ENCODE measurements at places on chromosomes 16 and 17.

DNA sequence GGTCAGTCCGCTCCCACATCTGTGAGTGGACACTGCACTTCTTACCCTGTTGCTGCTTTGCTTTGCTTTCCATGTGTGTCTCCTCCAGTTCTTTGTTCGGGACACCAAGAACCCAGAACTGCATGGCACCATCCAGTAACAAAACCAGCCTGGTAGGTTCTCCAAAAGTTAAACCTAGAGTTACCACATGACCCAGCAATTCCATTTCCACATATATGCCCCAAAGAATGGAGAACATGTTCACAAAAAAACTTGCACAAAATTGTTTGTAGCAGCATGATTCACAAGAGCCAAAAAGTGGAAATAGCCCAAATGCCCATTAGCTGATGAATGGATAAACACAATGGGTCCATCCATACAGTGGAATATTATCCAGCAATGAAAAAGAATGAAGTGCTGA lies 10.3 kb upstream of the CCL22 start:
- no peak for DNase-seq

- DNase-seq: no peak
These were observed 46.1 kb upstream of the DNAJA2 start for GRCh38 chr16:47019568-47019967.

DNA sequence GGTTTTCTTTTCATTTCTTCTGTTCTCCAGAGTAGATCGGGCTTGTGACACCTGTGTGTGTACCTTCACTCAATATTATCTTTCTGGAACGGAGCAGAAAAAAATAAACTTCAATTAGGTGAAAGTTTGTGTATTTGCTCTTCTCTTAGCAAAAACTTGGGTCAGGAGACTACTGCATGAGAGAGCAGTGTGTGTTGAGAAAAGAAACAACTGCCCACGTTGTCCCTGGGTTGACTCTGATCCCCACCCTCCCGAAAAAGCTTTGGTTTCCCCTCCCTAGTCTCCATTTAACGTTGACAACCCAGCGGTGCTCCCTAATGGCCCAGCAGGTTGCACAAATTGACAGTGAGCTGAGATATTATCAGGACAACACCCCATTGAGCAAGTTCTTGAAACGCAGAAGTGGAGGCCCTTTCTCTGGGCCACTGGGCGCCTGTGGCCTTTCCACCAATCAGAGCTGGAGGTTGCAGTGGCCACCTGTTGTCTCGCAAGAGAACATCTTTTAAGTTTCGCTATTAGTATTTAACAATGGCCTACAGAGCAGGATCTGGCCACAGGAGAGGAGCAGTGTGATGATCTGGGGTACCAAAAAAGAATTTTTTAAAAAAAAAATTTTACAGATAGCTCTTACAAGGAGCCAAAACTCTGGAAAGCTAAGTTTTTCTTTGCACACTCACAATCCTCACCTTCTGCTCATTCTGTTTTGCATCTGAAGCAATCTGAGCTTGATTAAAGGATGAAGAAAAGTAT lies 1.5 kb upstream of the TOX3 start:
- DNase-seq: no peak

GRCh38 chr17:83000738-83001137 lies 78.7 kb upstream of the METRNL start:
- DNase-seq: no peak

DNA sequence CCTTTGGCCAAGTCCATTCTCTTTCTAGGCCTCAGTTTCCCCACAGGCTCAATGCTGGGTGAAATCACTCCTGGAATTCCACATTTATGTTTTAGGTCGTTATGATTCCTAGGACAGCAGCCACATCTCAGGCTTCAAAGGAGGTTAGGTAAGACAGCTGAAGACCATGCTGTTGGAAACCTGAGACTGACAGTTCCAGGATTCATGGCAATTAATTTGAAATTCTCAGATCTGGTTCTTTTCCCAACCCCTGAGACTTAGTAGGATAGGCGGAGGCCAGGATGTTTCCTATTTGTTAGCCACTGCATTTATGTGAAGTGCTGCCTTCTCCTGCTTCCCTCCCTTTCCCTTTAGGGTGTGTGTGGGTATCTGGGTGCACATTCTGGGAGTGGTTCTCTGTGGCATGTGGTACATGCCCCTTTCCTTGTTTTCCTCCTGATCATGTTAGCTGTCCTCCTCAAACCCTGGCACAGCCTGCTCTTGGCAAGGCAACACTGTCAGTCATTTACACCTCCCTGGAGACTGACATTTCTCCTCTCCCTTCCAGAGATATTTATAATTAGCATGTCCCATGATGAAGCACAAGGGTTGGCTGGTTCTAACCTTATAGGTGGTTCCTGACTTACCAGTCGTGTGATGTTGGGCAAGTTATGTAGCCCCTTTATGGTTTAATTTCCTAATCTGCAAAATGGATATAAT lies 91.4 kb upstream of the SALL1 start:
- no peak for DNase-seq

GRCh38 chr17:74368341-74369081 lies 1.2 kb downstream of the GPR142 start:
- no peak for DNase-seq

GRCh38 chr16:85458968-85459367 lies 154.2 kb upstream of the GSE1 start:
- no peak for DNase-seq

DNA sequence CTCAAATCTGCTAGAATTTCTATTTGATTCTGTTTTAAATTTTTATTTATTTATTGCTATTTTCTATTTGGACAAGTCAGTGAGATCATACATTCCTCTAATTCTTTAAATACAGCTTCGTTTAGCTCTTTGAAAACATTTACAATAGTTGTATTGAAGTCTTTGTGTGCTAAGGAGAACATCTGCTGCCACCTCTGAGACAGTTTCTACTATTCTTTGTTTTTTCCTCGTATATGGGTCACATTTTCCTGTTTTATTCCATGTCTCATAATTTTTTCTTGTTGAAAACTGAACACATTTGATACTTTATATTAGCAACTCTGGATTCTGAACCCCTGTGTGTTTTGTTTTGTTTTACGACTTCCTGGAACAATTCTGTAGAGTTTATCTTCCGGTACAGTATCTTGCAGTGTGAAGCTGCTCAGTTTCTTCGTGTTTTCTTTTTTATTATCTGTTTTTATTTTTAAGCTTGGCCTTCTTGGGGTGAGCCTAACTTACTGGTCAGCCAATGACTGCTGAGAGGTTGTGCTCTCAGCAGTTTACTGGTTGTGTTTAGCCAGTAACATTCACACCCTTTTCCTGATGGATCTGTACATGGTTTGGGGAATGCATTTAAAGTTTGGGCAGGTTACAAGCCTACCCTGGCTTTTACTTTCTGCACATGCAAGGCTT lies 99.0 kb downstream of the CA4 start:
- DNase-seq: no peak

GRCh38 chr16:78277321-78278055 lies 178.0 kb downstream of the WWOX start:
- no peak for DNase-seq

DNA sequence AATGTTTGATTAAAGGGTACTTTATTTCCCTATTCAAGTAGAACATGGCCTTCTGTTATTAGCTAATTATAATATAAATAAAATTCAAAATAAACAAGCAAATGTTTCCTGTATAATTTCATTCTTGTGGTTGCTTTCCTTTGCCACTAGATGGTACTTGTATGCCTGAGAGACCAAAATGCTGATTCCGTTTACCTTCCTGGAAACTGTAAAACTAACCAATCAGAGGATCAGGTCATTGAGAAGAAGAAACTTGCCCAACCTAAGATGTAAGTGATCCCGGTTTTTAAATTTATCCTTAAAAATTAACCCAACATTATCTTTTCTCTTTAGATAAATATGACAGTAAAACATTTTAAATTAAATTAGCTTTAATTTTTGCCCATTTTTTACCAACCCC lies 8.1 kb upstream of the ABCA5 start:
- DNase-seq: no peak

All from NCI-H2081 treated with DMSO at 0.1 percent for 48 hours (cell line).